ENCODE measurements at places on chromosomes 7 and 10. TPM values are rescaled to one million over a fixed set of nuclear protein-coding genes. Genes with fewer than 3 reads are reported as not detected.

DNA sequence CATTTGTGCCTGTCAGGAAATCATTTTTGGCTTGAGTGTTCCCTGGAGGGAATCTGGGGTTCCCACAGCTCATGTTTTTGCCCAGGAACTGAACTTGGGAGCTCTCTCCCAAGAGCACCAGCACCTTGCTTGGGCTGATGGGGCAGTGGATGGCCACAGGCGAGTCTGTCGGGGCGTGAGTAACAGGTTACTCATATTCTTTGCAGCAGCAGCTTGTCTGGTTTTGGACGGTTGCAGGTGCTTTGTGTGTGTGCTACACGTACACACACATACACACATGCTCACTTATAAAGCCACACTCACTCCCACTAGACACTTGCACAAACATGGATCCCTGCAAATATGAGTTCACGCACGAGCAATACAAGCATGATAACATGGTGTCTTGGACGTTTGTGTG, 2.9 kb upstream of the PALD1 start:
- no peak for DNase-seq
- peaks cover 4% of the 10 kb centered on the region for H3K27me3 ChIP-seq
- no peak overlapping the region for H3K27ac ChIP-seq
- H3K36me3 ChIP-seq = no peaks in the 10 kb centered on the region
- no peak overlapping the region for H3K4me3 ChIP-seq

DNA sequence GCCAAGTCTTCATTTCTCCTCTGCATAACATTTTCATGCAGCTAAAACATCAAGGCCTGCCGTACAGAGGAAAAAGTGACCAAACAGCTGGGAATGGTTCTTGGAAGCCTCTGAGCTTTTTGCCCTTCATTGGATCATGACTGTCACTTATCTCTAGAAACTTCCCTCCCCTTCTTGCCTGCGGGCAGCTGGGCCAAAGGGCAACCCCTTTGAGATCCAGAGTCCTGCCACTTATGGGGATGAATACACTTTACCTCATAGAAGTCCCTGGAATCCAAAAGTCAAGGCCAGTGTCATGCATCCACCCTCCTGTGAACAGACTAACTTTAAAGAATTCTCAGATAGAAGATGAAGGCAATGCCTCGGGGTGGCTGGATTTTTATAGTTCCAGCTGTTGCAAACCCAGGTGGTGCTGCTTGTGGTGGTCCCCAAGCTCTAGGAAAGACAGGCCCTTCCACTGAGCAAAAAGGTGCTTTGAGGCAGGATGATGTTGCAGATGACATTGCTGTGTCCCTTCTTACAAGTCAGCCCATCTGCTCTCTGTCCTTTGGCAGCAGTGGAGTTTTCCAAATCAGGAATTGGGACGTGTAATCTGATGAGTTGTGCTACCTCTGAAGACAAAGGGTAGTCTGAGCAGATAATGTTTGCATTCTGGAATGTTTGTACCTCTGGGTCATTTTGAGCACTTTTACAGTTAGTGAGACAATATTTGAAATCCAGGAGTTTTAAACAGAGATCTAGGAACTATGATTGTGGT, 64.2 kb downstream of the LRMDA start:
- H3K4me3 ChIP-seq = no peak overlapping the region
- H3K36me3 ChIP-seq = no peaks in the 10 kb centered on the region
- DNase-seq = no peak
- no peaks in the 10 kb centered on the region for H3K4me1 ChIP-seq
- no peak overlapping the region for H3K27ac ChIP-seq
- H3K27me3 ChIP-seq = peaks cover 2% of the 10 kb centered on the region

- peaks cover 7% of the 10 kb centered on the region for H3K4me1 ChIP-seq
- H3K27me3 ChIP-seq = peaks cover 5% of the 10 kb centered on the region
- no peak for DNase-seq
- H3K27ac ChIP-seq = no peak overlapping the region
- no peaks in the 10 kb centered on the region for H3K36me3 ChIP-seq
Measured at GRCh38 chr10:125550362-125550761, 132.6 kb downstream of the TEX36 start.

- H3K36me3 ChIP-seq = peaks cover 3% of the 10 kb centered on the region
- peaks cover 4% of the 10 kb centered on the region for H3K4me1 ChIP-seq
- H3K27ac ChIP-seq = no peak overlapping the region
- no peaks in the 10 kb centered on the region for H3K27me3 ChIP-seq
- H3K4me3 ChIP-seq = no peak overlapping the region
Measured at GRCh38 chr7:2224934-2225333, 7.8 kb downstream of the MAD1L1 start.

DNA sequence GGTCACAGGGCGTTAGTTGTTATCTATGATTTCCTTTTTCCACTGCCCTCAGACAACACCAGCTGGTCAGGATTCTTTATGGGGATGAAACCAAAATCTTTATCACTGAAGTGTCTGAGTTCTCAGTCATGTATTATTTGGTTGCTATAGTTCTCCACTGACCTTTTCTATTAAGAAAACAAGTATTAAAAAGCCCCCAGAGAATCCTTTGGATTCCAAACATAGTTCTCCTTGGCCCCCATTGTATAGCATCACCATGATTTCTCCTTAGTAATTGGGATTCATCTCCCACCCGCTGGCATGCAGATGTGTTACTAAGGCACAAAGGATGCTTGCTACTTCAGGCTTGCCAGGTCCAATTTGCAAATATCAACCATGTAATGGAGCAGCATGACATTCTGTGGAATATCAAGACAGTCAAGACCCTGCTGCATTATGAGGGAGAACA, 94.3 kb downstream of the IQUB start:
- peaks cover 3% of the 10 kb centered on the region for H3K36me3 ChIP-seq
- no peak overlapping the region for H3K4me3 ChIP-seq
- DNase-seq = no peak
- no peaks in the 10 kb centered on the region for H3K27me3 ChIP-seq
- no peak overlapping the region for H3K27ac ChIP-seq

GRCh38 chr7:76201732-76202665, at the start of gene SRRM3:
TSS of gene SRRM3 (plus strand) at chr7:76201896. CDS start at chr7:76235067, 33,171 bp downstream.
- H3K27ac ChIP-seq = no peak within 1 kb of the TSS
- H3K4me3 ChIP-seq = no peak within 1 kb of the TSS
- H3K36me3 ChIP-seq = no peaks in the 10 kb centered on the region

- no peaks in the 10 kb centered on the region for H3K27me3 ChIP-seq
- no peak overlapping the region for H3K27ac ChIP-seq
- no peaks in the 10 kb centered on the region for H3K36me3 ChIP-seq
- no peak overlapping the region for H3K4me3 ChIP-seq
Measured at GRCh38 chr10:34255035-34255434, 560.1 kb downstream of the PARD3 start.

GRCh38 chr10:51430506-51430905, 268.9 kb downstream of the CSTF2T start:
- no peak for DNase-seq
- no peaks in the 10 kb centered on the region for H3K36me3 ChIP-seq
- no peaks in the 10 kb centered on the region for H3K4me1 ChIP-seq
- H3K27ac ChIP-seq = no peak overlapping the region
- H3K4me3 ChIP-seq = no peak overlapping the region

DNA sequence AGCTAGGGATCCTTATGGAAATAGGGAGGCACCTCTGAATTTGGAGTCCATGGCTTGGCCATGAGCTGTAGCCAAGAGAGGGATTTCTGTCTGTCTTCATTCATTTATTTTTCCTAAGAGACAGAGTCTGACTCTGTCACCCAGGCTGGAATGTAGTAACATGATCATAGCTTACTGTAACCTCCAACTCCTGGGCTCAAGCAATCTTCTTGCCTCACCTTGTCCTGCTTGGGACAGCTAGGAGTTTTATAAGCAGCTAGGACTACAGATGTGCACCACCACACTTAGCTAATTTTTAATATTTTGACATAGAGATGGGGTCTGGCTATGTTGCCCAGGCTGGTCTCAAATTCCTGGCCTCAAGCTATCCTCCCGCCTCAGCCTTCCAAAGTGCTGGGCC, 8.5 kb upstream of the HABP2 start:
- peaks cover 3% of the 10 kb centered on the region for H3K27me3 ChIP-seq
- no peak overlapping the region for H3K27ac ChIP-seq
- H3K4me1 ChIP-seq = no peaks in the 10 kb centered on the region

- H3K4me3 ChIP-seq = no peak overlapping the region
- no peak overlapping the region for H3K27ac ChIP-seq
- H3K27me3 ChIP-seq = peaks cover 3% of the 10 kb centered on the region
- H3K4me1 ChIP-seq = no peaks in the 10 kb centered on the region
Measured at GRCh38 chr7:42694894-42695507, 216.9 kb downstream of the C7orf25 start.

DNA sequence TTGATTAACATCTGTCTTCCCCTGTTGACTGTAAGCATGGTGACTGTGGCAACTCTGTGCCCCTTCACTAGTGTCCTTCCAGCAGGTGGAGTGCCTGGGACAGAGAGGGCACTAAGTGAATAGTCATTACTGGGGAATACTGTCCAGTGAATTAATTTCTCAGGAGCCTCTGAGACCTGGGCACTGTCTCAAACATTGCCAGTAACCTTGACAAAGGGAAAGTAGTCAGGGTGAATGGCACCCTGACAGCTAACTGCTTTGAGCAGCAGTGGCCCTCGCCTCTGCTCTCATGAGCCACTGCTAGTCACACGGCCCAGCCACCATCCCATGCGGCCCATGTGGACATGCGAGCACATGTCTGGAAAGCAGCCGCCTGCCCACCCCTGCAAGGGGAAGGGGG, 13.1 kb upstream of the GRB10 start:
- peaks cover 3% of the 10 kb centered on the region for H3K36me3 ChIP-seq
- H3K27ac ChIP-seq = no peak overlapping the region
- peaks cover 14% of the 10 kb centered on the region for H3K4me1 ChIP-seq

- H3K4me3 ChIP-seq = no peak overlapping the region
- H3K27ac ChIP-seq = no peak overlapping the region
- peaks cover 18% of the 10 kb centered on the region for H3K27me3 ChIP-seq
- DNase-seq = no peak
- H3K4me1 ChIP-seq = no peaks in the 10 kb centered on the region
- no peaks in the 10 kb centered on the region for H3K36me3 ChIP-seq
Measured at GRCh38 chr7:51313738-51314425, 2.7 kb downstream of the COBL start.

GRCh38 chr7:98755138-98755898, 114.5 kb downstream of the TMEM130 start:
- H3K4me3 ChIP-seq = no peak overlapping the region
- H3K27me3 ChIP-seq = no peaks in the 10 kb centered on the region
- no peaks in the 10 kb centered on the region for H3K36me3 ChIP-seq
- H3K27ac ChIP-seq = no peak overlapping the region
- H3K4me1 ChIP-seq = no peaks in the 10 kb centered on the region
- DNase-seq = no peak

DNA sequence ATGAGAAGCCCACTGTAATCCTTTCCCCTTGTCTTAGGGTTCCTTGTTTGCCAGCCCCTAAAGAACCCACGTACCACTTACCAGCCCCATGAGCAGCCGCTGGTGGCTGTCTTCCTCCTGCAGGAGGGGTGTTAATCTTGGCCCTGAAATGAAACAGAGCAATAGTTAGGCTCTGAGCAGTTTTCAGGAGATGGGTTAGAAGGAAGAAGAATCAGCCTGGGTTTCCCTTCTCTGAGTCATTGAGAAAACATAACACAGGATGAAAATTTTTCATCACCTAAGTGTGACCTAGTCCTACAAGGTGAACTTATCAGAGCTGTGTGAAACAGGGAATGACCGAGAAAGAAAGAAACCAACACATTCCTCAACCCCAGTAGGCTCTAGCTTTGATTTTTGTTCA, 90.0 kb downstream of the GSAP start:
- peaks cover 92% of the 10 kb centered on the region for H3K4me1 ChIP-seq
- H3K27ac ChIP-seq = peak overlapping the region; percentile 96
- peaks cover 27% of the 10 kb centered on the region for H3K36me3 ChIP-seq
- peak overlapping the region; percentile 89 for H3K4me3 ChIP-seq
- no peak for DNase-seq

DNA sequence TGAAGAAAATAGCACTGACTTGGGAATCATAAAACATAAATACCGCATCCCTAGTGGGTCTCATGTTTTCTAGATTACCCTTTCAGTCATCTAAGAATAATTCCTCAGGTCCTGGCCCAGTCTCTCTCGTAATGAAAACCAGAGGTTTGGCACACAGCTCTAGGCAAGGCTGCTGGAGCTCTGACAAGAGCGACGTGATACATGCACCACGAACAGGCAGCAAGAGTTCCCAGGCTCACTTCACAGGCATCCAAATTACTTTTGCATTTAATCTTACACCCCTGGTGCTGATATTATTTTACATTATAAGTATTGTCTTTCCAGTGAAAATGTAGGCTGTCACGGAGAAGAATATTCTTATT, 105.2 kb downstream of the THSD7A start:
- H3K27me3 ChIP-seq = no peaks in the 10 kb centered on the region
- H3K36me3 ChIP-seq = no peaks in the 10 kb centered on the region
- no peak overlapping the region for H3K4me3 ChIP-seq
- H3K27ac ChIP-seq = no peak overlapping the region
- DNase-seq = no peak

DNA sequence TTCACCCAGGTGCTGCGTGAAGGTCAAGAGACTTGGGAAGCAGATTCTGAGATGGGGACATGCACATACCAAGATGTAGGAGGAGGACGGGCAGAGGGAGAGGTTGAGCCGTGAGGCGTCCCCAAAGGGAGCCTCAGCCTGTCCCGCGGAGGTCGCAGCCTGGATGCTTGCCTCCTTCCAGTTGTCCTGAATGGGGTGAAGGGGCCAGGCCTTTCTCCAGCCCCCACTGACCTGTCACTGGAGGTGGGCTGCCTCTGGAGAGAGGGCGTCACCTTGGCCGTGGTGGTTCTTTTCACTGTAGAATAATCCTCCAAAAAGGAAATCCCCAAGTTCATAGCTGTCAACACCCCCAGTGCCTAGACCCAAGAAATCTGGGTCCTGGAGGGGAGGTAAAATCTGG, 283.0 kb upstream of the VSTM2A start:
- H3K36me3 ChIP-seq = no peaks in the 10 kb centered on the region
- no peaks in the 10 kb centered on the region for H3K4me1 ChIP-seq
- DNase-seq = no peak
- H3K27me3 ChIP-seq = no peaks in the 10 kb centered on the region

GRCh38 chr10:30215623-30216022, 133.5 kb downstream of the MTPAP start:
- H3K4me1 ChIP-seq = peaks cover 2% of the 10 kb centered on the region
- no peak overlapping the region for H3K4me3 ChIP-seq

DNA sequence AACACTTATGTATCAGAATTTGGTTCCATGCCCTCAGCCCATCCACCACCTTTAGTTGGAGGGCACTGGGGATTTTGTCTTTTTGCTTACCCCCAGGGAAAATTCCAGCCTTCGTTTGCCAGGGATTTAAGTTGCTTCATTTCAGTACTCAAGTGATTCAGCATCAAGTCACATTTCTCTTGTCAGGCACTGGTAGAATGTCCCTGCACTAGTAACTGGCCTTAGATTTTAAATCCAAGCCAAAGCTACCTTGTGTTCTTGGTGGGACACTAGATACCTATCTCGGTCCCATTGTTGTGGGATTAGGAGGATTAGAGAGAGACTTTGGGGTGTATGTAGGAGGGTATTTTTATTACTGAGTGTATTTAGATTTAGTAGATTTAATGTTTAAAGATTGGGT, 613.1 kb downstream of the SUGCT start:
- no peaks in the 10 kb centered on the region for H3K27me3 ChIP-seq
- H3K27ac ChIP-seq = no peak overlapping the region
- no peaks in the 10 kb centered on the region for H3K4me1 ChIP-seq
- DNase-seq = no peak
- no peaks in the 10 kb centered on the region for H3K36me3 ChIP-seq

- H3K4me3 ChIP-seq = no peak overlapping the region
- H3K27me3 ChIP-seq = peaks cover 2% of the 10 kb centered on the region
- no peak for DNase-seq
- H3K4me1 ChIP-seq = peaks cover 67% of the 10 kb centered on the region
- no peak overlapping the region for H3K27ac ChIP-seq
- H3K36me3 ChIP-seq = no peaks in the 10 kb centered on the region
Measured at GRCh38 chr10:96863922-96864543, 31.9 kb downstream of the LCOR start.

Gene EVX1
- not detected for polyA plus RNA-seq

Gene PRPS1L1
- polyA plus RNA-seq = not detected

Gene IGF2BP3
- not detected for polyA plus RNA-seq

All from immature natural killer cell (primary cell).